ENCODE measurements at places on chromosomes 3 and 15. TPM values are rescaled to one million over a fixed set of nuclear protein-coding genes. Genes with fewer than 3 reads are reported as not detected.

Gene SLC12A8
- total RNA-seq: not detected

- DNase-seq: no peak
These were observed 518.9 kb downstream of the SHQ1 start for GRCh38 chr3:72329354-72329753.

DNA sequence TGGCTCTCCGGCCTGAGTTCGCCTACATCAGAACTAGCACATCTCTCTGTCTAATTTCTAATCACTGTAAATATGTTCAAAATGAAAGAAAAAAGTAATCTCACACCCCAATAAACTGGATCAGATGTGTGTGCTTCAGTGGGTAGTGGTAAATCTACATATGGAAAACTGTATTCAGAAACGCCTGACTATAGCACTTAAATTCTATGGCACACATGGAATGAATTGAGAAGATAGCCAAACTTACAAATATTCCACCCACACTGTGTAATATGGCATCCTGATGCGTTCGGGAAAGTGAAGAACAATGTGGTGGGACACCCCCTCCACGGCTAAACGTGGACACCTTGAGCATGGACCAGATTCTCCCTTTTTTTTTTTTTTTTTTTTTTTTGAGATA is 40.6 kb upstream of the BOC start:
- peak; percentile 7 for DNase-seq

Gene SCAANT1
- not detected for total RNA-seq

GRCh38 chr3:42019953-42020260 is 58.0 kb upstream of the ULK4 start:
- DNase-seq: no peak

Gene TMED3
- total RNA-seq: 22.7 TPM

Gene GOLGA6B
- not detected for total RNA-seq

DNA sequence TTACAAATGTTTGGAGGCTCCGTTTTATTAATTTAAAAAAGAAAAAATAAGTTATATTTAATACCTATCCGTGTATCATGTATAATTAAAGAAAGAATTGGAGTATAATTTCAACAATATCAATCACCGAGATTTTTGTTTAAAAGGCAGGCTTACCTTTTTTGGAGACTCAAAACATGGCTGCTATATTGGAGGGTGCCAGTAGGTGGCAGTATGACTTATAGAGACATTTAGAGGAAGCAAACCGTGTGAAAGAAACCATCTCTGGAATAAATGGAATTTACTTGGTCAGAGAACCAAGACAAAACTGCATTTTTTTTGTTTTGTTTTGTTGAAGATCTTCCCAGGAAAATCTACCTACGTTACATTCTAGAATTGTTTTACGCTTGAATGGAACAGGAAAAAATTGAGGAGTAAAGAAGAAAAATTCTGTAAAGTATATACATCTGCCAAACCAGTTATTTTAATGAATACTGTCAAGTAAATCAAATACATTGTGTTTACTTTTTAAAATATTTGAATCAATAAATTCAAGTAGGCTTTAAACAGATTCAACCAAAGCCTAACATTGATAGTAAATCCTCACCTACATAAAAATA is 802.6 kb upstream of the ALCAM start:
- no peak for DNase-seq

- DNase-seq: no peak
These were observed 127.6 kb upstream of the SPATA12 start for GRCh38 chr3:56932866-56933265.

- no peak for DNase-seq
These were observed 65.7 kb downstream of the CMTM8 start for GRCh38 chr3:32303977-32304881.

- DNase-seq: peak; percentile 26
These were observed 85.5 kb upstream of the FGF12 start for GRCh38 chr3:192812743-192813383.

- peak; percentile 94 for DNase-seq
These were observed 175.7 kb downstream of the KLHL25 start for GRCh38 chr15:85618956-85619491.

Gene LRRIQ4
- not detected for total RNA-seq

DNA sequence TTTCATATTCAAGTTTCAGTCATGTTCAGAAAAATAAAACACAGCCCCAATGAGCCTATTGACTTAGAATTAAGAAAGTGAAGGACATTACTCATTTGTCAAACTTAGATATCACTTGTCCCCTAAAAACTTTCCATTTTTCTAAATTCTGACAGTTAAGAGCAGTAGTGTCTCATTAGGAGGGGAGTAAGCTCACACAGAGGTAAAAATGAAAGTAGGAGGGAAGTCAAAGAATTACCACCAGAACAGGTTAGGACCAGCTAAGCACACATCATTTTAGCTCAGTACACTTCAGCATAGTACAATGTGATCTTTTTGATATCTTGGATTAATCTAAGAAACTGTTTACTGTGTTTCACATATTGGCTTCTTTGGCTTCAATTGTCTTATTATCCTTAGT is 64.3 kb downstream of the OSTN start:
- no peak for DNase-seq

Gene PDZRN3
- 196 TPM for total RNA-seq

All from esophagus muscularis mucosa (tissue), 4 donors.